ENCODE measurements at places on chromosomes 2 and 18.

- no peak for DNase-seq
These were observed 408.9 kb downstream of the RIT2 start for GRCh38 chr18:42706618-42707017.

DNA sequence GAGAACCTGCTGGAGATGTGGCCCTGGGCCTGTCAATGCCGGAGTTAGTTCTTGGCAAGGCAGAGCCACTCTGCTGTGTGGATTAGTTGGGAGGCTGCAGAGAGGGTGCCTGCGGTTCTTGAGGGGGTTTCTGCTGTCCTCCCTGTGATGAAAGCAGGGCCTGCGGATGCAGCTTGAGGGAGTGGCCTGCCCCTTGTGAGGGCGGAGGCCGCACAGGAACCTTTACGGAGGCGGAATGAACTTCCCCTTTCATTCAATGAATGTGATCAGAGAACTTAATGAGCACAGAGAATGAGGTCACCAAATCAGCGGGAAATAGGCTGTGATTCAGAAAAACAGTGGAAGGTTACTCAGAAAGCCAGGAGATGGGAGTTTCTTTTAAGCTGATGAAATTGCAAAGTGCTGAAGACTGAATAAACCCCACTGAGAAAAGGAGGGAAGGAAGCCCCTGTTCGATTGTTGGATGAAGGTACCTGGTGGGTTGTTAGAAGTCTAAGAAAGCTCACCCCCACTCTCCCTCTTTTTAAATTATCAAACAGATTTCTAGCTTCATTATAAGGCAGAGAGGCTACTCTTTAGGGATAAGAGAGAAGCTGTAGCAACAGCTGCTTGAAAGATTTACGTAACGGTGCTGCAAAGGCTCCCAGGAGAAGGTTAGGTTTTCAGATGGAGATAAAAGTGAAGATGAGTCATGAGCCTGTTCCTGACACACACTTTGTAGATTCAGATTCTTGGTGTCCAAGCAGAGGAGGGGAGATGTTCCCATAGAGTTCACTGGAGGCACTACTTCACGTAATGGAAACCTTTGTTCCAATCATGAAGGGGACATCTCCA, 47.4 kb downstream of the VWA3B start:
- no peak for DNase-seq

DNA sequence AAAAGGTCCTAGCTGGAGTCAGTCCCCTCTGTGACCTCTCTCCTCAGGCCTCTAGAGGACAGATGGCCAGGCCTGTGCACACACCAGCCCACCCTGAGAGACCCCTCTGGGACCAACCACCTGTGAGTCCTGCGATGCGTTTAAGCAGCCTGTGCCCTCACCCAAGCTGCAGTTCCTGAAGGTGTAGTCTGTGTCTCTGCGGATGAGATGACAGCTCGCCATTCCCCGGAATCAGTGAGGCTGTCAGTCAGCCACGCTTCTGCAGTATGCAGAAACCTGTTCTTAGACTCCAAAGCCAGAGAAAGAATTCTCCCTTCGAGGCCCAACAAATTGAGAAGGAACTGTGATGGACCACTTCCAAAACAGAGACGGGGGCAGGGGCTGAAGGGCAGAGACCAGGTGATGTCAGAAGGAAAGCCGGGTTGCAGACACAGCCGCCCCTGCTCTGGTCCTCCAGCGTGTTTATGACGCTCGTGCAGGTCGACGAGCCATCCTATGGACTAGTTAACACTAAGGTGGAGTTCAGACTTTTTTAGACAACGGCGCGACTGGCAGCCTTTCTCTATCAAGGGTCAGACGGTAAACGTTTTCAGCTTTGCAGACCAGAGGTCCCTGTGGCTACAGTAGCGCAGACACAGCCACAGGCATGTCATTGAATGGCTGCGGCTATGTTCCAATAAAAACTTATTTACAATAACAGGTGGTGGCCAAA, 10.2 kb downstream of the MTERF4 start:
- DNase-seq, result no peak

DNA sequence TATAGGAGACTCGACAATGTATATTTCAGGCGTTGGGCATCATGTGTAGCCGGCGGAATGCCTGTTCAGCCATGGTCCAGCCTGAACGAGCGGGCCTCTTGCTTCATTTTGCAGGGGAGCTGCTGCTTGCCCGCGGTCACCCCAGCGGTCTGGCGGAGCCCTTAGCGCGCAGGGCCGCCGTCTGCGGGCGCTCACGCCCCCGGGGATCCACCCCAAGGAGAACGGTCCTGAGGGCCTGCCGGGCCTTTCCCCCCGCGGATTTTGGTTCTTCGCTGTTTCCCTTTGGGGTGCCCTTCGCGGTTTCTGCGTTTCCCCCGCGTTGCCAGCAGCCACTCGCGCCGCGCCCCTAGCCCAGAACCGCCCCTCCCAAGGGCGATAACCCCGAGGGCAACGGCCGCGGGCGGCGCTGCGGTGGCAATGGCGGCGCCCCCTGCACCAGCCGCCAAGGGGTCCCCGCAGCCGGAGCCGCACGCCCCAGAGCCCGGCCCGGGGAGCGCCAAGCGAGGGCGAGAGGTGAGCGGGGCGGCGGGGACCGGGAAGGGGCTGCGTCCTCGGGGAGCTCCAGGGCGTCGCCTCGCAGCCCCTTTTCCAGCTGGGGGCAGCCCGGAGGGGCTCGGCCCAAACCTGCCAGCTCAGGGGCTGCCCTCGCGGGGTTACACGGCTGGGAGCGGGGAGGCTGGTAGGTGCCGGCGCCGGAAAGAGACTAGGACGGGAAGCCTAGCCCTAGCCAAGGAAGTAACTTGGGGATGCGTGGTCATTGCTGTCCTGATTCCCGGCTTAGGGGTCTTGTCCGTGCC, at the start of gene MFSD2B:
TSS of gene MFSD2B (plus strand) at position 406 of the 797 bp plus-strand sequence. CDS start at position 418, 12 bp downstream.
- no peak for DNase-seq

GRCh38 chr2:10962004-10962403, 50.3 kb downstream of the KCNF1 start:
- DNase-seq, result no peak

- DNase-seq, result no peak
These were observed 60.9 kb upstream of the FZD7 start for GRCh38 chr2:201972621-201973255.

GRCh38 chr2:15546297-15547098, 14.6 kb downstream of the NBAS start:
- no peak for DNase-seq

- no peak for DNase-seq
These were observed 91.9 kb upstream of the CXCR4 start for GRCh38 chr2:136209561-136210454.

DNA sequence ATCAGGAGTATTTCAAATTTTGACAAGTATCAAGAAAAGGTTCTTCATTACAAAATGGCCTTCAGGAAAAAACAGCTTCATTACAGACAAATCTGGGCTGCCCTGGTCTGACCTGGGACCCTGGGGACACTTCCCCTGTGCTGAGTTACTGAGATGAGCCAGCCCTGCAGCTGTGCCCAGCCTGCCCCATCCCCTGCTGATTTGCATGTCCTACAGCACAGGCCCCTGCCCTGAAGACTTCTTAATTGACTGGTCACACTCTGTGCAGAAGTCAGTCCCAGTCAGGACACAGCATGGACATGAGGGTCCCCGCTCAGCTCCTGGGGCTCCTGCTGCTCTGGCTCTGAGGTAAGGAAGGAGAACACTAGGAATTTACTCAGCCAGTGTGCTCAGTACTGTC, 235.1 kb downstream of the ANKRD36B start:
- no peak for DNase-seq

- peak; percentile 81 for DNase-seq
These were observed 151.4 kb downstream of the TWIST2 start for GRCh38 chr2:238999291-238999741.

DNA sequence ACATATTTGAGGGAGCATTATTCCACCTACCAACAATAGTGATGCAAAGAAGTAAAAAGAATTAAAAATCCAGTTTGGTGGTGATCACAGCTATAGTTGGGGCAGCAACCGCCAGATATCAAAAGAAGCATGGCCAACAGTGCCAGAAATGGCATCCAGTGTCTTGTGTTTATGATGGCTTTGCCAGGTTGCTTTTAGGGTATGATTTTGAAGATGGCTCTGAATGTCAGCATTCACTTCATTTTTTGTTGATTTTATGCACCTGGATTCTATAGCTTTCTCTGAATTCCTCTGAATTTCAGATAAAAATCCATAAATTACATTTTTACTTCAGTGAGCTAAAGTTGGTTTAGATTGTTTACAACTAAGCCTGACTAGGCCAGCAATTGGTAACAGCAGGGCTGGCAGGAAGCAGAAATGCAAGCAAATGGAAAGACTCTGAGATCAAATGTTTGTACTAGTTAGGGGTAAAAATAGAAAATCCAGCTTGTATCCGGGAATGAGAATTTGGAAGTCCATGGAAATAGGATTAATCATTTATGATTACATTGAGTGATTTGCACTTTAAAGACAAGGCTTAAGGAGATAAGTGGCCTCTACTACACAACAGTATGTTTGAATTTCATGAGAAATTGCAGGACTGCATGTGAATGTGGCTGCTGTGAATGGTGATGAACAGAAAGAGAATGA, 40.4 kb downstream of the COL3A1 start:
- no peak for DNase-seq

DNA sequence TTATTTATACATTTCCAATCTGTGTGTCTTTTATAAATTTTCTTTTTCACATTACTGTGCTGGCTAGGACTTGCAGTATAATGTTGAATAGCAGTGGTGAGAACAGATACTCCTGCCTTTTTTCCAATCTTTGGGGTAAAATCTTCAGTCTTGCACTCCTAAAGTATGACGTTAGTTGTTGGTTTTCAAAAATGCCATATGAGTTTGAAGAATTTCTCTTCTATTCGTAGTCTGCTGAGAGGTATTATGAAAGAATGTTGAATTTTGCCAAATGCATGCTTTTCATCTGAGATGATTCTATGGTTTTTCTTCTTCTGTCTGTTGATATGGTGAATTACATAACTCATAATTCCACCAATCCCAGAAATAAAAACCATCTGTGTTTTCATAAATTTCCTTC, 335.3 kb upstream of the CHST9 start:
- DNase-seq, result no peak

GRCh38 chr18:42196651-42197050, 241.6 kb downstream of the PIK3C3 start:
- no peak for DNase-seq

GRCh38 chr2:223566396-223566795, 35.8 kb downstream of the SCG2 start:
- no peak for DNase-seq

DNA sequence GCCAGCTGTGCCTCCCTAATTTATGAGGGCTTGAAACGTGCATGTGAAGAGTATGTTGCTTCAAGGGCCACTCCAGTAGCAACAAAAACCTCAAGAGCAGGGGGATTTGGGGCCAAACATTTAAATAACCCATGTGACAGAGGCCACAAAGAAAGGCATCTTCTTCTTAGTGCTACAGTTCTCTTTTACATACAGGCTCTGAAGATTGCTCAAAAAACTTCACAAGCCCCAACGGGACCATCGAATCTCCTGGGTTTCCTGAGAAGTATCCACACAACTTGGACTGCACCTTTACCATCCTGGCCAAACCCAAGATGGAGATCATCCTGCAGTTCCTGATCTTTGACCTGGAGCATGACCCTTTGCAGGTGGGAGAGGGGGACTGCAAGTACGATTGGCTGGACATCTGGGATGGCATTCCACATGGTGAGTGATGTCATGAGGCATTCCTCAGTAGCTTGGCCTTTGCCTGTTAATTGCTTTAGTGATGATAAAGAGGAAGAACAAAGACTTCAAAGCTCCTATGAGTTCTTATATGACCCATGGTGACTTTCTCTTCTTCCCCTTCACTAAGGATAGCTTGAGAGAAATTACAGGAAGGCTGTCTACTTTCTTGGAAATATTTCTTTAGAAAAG, 40.1 kb downstream of the NRP2 start:
- DNase-seq, result no peak

DNA sequence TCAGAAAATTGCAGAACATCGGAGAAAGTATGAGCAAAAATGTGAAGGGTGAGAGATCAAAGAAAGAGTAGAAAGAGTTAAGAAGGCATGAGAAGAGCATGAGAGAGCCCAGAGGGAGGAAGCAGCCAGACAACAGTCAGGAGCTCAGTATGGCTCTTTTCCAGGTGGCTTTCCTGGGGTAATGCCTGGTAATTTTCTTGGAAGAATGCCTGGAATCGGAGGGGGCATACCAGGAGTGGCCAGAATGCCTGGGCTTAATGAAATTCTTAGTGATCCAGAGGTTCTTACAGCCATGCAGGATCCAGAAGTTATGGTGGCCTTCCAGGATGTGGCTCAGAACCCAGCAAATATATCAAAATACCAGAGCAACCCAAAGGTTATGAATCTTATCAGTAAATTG, 271.8 kb upstream of the TFPI start:
- no peak for DNase-seq

GRCh38 chr2:127219171-127220070, 678 bp downstream of the CYP27C1 start:
- DNase-seq, result peak; percentile 63

GRCh38 chr18:79542876-79543750, 136.5 kb upstream of the CTDP1 start:
- peak; percentile 51 for DNase-seq

GRCh38 chr2:149278161-149278871, 52.1 kb upstream of the LYPD6 start:
- DNase-seq, result no peak

DNA sequence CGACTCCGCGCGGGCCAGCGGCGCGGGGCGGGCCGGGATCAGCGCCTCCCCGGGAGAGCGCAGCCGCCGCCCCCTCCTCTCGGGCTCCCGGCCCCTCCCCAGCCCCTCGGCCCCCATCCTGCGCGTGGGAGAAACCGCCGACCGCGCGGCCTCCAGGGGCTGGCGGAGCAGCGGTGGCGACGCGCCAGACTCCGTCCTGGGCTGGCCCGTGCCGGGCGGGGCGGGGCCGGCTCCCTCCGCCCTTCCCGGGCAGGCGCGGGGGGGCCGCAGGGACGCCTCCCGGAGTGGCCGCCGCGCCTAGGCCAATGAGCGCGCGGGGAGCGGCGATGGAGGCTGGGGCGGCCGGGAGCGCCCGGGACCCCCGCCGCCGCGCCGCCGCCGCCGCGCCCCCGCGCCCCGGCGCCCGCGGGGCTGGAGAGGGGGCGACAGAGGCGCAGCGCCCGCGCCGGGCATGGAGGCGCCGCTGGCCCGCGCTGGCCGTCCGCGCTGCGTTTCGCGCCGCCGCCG, 49.1 kb downstream of the KCNIP3 start:
- DNase-seq, result peak; percentile 79

DNA sequence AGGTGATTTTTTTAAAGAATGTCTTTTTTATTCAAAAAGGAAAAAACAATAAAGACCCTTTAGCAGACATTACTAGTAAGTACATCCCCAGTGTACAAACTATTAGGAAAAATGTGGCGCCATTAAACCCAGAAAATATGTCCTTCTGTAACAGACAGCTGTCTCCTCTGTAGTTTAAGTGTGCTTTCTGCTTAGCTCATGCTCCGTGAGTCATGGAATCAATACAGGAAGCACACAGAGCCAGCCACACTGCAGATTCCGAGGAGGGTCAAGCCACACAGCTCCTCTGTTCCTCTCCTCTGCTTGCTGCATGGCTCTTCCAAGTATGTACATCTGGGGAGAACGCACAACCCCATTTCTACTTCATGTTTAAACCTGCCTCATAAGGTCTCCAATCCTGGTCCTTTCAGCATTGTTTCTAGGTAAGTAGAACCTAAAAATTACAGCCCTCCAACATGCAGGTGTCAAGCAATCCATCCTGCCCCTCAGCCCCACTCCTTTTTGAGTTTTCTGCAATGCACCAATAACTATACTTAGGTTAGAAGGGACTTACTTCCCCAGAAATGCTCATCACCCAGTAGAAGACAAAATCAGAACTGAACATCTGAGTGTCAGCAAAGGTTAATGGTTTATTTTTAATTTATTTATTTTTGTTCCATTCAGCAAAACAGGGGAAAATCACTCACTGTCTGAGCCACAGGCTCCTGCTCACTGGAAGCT, 37.5 kb downstream of the ACVR1 start:
- no peak for DNase-seq

Measured in sciatic nerve (tissue), 2 donors.